ENCODE measurements at places on chromosomes 12 and 14. TPM values are rescaled to one million over a fixed set of nuclear protein-coding genes. Genes with fewer than 3 reads are reported as not detected.

DNA sequence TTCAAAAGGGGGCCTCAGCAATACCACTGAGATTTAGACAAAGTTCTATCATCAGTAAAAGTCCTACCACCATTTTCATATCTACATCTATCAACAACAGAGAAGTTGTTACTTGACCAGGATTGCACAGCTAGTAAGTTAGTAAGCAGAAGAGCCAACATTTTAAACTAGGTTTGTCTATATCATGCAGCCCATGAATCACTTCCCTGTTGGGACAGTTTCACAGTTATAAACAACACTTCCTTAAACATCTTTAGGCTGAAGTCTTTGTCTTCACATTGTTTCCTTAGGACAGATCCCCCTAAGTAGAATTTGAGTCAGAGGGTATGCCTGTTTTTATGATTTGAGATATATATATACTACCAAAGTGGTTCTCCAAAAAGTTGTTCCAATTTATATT lies 68.5 kb downstream of the DAO start:
- DNase-seq, result no peak

DNA sequence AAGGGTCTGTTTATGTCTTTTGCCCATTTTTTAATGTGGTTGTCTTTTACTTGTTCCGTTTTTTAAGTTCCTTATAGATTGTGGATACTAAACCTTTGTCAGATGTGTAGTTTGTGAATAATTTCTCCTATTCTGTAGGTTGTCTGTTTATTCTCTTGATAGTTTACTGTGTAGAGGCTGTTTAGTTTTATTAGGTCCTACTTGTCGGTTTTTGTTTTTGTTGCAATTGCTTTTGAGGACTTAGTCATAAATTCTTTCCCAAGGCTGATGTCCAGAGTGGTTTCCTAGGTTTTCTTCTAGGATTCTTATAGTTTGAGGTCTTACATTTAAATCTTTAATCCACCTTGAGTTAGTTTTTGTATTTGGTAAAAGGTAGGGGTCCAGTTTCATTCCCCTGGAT lies 33.9 kb downstream of the SLC39A9 start:
- no peak for DNase-seq

DNA sequence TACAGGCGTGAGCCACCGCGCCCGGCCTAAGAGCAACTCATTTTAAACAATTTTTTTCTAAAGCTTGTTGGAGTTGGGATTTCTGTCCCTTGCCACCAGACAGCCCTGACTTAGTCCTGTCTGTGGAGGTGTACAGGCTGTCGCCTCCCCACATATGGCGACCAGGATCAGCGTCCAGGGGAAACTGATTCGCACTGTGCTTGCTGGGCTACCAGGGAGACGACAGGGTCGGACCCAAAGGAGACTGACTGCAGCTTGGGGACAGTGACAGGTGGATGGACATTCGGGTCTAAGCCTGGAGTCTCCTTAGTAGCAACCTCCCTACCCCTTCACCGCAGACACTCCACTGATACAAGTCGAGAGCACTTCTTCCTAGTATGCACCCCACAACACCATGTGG lies 40.3 kb downstream of the TRAFD1 start:
- no peak for DNase-seq

DNA sequence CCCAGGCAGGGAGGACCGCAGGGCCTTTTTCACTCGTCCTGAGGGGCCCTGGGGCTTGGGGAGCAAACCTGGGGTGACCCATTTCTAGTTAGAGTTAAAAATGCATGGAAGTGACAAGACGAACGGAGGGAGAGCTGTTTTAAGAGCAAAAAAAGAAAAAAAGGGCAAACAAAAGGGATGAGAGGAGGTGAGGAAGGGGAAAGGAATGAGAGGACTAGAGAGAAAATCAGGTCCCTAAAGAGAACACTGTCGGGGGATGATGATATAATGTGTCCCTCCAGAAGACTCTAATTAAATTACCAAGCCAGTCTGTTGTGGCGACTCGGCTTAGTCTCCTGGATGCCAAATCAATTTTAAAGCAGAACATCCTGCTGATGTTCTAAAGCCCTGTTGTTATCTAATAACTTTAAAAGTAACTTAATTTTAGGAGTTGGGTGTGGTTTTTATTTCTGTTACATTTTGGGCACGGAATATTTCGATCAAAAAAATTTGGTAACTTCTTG lies 1.1 kb downstream of the ANO6 start:
- DNase-seq, result no peak

- DNase-seq, result no peak
These were observed 435.8 kb downstream of the RPL10L start for GRCh38 chr14:46215801-46216200.

- DNase-seq, result peak; percentile 80
These were observed 480 bp downstream of the ITPK1 start for GRCh38 chr14:93115069-93115820.

- no peak for DNase-seq
These were observed 17.3 kb downstream of the ARID4A start for GRCh38 chr14:58315606-58316005.

GRCh38 chr12:124388038-124388671 lies 93.3 kb downstream of the RFLNA start:
- no peak for DNase-seq

The BIN2 gene
- 0.08 TPM for polyA plus RNA-seq
